Astrocyte of the hippocampus (primary cell): ENCODE measurements at places on chromosomes 3 and 15.

GRCh38 chr15:71775856-71776255 is 34.5 kb upstream of the NR2E3 start:
- DNase-seq = no peak

- DNase-seq = no peak
Measured at GRCh38 chr3:139313921-139314320, 29.9 kb upstream of the MRPS22 start.

DNA sequence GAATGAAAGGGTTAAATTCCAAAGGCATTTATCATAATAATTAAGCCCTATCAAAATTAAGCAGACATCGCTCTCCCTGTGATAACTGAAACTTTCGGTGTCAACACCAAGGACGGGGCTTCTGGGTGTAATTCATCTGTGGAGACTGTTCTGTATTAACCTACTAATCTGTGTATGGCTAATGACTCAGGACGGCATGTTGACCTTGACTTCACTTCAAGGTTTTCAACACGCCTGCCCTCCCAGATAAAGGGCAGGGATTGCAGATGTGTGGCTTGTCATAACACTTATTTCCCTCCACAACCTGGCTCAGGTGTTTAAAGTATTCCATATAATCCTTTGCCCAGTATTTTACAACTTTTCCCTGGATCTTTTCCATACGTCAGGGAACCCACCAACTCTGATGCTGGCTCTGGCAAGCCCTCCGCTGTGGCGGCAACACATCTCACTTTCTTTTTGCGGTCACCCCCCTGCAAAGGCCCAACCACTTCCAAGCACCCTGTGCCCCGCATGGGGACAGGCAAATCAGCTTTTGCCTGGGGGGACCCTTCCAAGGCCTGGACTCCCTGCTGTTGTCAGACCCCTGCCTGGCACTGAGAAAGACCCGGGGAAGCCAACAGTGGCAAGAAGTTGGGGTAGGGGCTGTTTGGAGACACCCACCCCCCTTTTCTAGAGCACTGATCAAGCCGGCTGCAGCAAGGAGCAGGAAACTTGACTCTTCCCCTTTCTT is 93.2 kb upstream of the MEF2A start:
- no peak for DNase-seq

DNA sequence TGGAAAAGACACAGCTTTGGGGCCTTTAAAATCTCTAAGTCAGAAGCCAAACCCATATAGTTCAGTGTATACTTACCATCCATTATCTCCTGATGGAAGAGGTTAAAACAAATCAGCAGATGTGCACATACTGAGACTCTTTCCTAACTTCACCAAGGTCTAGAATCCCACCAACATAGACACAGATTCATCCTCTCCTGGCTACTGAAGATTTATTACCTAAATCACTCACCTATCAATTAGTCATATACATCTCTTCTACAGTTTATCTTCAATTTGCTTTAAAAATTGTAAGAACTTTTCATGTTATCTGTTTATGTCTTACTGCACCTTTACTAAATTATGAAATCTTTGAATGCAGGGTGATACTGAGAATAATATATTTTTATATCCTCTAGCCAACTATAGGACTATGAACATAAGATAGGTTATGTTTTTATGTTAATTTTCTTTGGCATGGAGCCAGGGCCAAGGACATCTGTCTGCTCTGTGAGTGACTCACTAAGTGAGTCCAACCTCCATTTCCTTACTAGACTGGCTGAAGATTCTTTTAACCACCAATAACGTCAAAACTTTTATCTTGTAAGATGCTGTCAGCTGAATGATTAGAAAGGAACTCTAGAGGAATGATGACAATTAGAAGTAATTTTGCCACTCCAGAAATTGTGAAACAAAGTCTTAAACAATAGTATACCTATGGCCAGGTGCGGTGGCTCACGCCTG is 397.6 kb downstream of the FOXP1 start:
- DNase-seq = no peak

GRCh38 chr3:30426293-30426993 is 180.0 kb upstream of the TGFBR2 start:
- peak; percentile 71 for DNase-seq

DNA sequence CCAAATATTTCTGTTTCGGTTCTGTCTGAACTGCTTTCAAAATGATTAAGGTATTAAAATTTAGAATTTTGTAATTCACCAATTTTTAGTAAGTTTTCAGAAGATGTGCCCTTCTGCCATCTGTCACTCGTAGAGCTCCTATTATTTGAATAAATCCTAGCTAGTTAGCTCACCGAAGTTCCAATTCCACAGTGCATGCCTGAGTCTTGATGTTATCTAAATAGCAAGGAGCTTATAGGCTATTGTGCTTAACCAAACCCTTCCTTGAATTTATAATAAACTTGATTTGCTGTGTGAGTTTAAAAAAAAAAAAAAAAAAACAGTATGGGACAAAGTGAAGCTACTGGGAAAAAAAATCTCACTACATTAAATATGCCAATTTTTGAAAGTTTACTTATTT is 18.7 kb downstream of the ATP13A3 start:
- peak; percentile 70 for DNase-seq

DNA sequence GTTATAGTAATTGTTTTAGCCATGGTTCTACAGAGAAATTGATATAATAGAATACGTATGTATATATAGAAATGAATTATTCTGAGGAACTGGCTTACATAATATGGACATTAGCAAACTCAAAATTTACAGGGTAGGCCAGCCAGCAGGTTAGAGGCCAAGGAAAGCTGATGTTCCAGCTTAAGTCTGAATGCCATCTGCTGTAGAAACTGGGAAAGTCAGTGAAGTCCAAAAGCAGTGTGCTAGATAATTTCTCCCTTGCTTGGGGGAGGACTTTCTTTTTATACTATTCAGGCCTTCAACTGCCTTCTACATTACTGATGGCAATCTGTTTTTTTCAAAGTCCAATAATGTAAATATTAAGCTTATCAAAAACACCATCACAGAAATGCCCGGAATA is 1174.7 kb downstream of the ZPLD1 start:
- no peak for DNase-seq

GRCh38 chr3:153221748-153222162 is 59.7 kb downstream of the RAP2B start:
- DNase-seq = peak; percentile 64

DNA sequence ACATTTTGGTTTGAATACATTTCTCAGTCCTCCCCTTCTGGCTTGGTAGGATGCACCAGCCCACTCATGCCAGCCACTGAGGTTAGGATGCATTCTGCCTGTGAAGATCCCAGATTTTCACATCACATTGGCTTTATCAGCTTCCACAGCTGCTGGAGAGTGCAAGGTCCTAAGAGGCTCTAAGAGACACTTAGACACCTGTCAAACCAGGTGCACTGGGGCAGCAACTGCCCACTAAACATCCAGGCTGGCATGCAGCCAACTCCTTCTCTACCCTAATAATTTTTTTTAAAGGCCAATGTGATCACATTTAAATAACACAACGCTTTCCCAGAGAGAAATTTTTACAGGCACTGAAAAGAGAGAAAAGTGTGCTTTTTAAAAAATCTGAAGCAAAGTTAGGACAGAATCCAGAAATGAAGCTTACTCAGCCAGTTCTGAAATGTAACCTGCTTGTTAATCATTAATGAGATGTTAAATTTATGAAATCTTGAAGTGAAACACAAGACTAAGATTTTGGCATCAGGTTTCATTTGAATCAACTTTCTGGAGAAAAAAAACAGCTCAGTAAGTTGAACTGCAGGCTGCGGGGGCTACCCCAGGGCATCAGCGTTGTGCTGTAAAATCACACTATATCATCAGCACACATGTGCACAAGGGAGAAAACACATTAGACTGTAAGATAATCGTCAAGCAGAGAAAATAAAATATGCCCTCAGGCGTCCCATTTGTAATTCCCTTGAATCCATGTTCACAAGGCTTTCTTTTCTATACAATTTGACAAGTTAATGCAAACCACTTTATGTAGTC is 312.9 kb downstream of the ZBBX start:
- no peak for DNase-seq

- DNase-seq = peak; percentile 76
Measured at GRCh38 chr3:12891985-12892839, 50.8 kb upstream of the RPL32 start.

- DNase-seq = no peak
Measured at GRCh38 chr3:190542846-190543245, 29.0 kb downstream of the IL1RAP start.

DNA sequence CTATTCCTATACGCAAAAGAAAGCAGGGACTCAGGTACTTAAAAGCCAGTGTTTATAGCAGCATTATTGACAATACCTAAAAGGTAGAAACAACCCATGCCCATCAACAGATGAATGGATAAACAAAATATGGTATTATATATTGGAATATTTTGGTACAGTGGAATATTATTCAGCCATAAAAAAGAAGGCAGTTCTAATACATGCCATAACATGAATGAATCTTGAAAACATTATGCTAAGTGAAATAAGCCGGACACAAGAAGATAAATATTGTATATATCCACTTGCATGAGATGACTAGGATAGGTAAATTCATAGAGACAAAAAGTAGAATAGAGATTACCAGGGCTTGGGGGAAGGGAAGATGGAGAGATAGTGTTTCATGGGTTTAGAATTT is 9.2 kb downstream of the FNDC3B start:
- no peak for DNase-seq

DNA sequence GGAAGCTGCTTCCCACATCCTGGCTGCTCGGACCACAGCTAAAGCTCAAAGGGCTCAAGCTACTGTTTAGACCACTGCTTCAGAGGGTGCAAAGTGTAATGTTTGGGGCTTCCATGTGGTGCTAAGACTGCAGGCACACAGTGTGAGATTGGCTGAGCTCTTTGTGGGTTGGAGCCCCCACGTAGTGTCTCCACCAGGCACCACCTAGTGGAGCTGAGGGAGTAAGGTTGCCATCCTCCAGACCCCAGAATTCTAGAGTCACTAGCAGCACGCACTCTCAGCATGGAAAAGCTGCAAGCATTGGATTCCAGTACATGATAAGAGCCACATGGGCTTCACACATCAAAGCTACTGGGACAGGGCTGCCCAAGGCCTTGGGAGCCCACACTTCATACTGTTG is 9.3 kb downstream of the MKRN3 start:
- DNase-seq = no peak

DNA sequence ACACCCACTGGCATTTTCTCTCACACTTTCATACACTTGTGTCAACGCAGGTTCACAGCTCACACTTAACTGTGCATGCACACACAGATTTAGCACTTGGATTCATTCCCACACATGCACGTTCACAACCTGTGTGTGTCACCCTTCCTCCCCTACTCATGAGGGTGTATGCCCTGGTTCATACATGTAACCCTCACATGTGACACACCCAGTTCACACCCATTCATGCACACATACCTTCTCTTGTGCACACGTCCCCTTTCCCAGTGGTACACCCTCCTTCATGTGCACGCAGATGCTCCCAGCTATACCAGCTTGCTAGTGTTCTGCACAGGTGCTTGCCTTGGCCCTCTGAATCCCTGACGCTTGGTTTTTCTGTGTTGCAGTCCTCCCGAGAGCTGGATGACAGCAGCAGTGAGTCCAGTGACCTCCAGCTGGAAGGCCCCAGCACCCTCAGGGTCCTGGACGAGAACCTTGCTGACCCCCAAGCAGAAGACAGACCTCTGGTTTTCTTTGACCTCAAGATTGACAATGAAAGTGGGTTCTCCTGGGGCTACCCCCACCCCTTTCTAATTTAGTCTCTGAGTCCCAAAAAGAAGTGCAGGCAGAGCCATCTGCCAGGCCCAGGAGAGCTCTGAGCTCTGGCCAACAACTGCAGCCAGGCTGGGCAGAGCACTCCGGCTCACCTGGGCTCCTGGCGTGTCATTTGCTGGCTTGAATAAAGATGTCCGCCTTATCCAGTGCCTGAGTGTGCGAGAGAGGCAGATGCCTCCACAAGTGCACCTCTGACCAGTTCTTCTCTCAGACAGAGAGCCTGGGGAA is 39.5 kb downstream of the GOLGA6A start:
- DNase-seq = no peak

DNA sequence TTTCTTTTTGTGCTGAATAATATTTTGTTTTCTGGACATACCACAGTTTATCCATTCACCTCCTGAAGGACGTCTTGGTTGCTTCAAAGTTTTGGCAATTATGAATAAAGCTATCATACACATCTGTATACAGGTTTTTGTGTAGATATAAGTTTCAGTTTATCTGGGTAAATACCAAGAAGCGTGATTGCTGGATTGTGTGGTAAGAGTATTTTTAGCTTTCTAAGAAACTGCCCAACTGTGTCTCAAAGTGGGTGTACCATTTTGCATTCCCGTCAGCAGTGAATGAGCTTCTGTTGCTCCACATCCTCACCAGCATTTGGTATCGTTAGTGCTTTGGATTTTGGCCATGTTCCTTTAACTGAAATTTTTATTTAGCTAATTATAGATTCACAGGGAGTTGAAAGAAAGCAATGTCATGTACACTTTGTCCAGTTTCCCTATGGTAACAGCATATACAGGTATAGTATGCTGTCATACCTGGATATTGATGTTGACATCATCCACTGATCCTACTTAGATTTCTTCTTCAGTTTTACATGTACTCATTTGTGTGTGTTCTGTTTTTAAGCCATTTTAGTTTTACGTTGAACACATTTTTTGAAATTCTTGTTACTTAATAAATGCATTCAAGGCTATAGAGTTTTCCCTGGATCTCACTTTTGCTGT is 11.9 kb downstream of the ARID3B start:
- DNase-seq = no peak

DNA sequence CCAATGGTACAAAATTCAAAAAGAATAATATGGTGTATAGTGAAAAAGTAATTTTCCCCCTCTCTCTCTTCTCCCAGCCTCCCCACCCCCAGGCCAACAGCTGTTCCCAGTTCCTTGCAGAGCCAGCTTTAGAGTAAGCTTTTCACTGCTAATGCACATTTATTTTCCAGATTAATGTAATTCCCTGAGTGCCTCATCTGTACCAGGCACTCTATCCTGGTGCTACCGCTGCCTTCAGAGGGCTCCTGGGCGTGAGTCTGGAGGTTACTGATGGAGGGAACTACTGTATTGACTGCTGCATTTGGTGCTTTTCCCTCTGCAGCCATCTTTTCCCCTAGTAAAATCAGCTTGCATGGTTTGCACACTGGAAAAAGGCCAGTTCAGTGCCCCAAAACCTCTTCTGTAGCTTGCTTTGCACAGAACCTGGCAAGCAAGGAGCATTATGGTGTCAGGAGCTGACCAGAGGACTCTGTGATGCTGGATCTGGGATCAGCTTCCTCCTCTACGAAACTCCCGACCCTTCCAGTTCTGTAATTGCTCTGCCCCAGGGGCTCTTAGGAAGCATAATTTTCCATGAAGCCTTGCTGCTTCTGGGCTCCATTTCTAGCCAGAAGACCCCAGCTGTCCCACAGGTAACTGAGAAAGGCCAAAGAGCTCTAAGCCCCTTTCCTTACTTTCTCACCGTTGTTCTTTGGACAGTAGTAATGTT is 8.5 kb upstream of the USP3 start:
- no peak for DNase-seq
